Forelimb muscle (tissue), 1 donor: ENCODE measurements at places on chromosomes 6 and 20. TPM values are rescaled to one million over a fixed set of nuclear protein-coding genes. Genes with fewer than 3 reads are reported as not detected.

POU5F1 gene
- polyA plus RNA-seq = 0.56 TPM

GNL1 gene
- polyA plus RNA-seq = 52.6 TPM

SEMG1 gene
- polyA plus RNA-seq = not detected

CTCFL gene
- polyA plus RNA-seq = 0.22 TPM

GMNN gene
- 15.7 TPM for polyA plus RNA-seq

TSHZ2 gene
- polyA plus RNA-seq = 9.0 TPM

ARHGAP40 gene
- not detected for polyA plus RNA-seq

SIM1 gene
- polyA plus RNA-seq = 3.9 TPM

- no peak for DNase-seq
These were observed 43.6 kb upstream of the SLC4A11 start for GRCh38 chr20:3282271-3283221.

- no peak for DNase-seq
These were observed 643.2 kb downstream of the DHX35 start for GRCh38 chr20:39605361-39605760.

DNA sequence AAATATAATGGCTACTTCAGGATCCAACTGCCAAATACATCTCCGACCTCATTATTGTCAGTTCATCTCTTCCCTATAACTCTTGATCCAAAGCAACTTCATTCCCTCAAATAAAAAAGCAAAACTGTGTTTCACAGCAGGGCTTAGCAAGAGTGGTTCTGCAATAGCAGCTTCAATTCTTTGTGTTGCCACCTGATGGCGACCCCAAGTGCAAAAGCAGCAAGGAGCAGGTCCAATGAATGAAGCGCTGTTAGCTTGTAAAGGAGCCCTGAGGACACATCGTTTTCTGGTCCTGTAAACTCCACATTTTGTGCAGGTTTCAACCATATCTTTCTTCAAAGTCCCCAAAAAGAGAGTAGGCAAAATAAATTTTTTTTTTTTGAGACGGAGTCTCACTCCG lies 19.6 kb downstream of the RTN4IP1 start:
- DNase-seq = no peak

GRCh38 chr6:40299681-40300080 lies 287.5 kb downstream of the LRFN2 start:
- no peak for DNase-seq

GRCh38 chr20:17617212-17617867 lies 47.5 kb downstream of the DSTN start:
- DNase-seq = no peak

GRCh38 chr6:15389084-15389764 lies 143.4 kb downstream of the JARID2 start:
- no peak for DNase-seq

DNA sequence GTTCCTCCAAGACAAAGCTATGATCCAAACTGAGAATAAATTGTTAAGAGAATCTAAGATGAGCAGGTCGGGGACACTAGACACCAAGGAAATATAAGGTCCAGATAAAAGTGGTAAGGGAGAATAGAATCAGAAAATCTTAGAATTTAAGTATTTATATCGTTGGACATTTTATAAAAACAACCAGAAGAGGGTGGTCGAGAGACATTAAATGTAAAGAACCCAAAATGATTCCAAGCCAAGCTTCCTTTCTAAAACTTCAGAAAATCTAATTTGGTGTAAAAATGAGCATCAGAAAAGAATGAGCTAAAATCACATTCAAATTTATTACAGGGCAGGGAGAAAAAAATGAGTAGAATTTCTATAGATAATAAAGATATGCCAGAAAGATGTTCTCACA lies 97.8 kb upstream of the OGFRL1 start:
- peak; percentile 8 for DNase-seq

- DNase-seq = no peak
These were observed 28.7 kb downstream of the GNAS start for GRCh38 chr20:58880994-58881752.

DNA sequence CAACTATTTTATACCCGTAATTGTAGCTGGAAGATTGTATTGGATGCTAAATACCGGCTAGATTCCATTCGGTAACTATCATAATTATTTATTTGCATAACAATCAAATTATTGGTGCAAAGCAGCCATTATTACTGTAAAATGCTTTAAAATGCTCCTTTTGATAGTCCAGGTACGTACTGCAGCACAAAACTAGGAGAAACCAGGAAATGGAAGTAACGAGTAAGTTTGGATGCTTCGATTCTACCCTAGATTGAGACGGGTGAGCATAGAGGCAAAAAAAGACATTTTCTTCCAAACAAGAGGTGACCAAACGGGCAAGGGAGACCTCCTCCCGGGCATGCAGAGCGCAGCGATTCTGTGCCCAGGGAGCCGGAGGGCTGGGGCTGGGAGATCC lies 469 bp upstream of the XRN2 start:
- DNase-seq = peak; percentile 1

DNA sequence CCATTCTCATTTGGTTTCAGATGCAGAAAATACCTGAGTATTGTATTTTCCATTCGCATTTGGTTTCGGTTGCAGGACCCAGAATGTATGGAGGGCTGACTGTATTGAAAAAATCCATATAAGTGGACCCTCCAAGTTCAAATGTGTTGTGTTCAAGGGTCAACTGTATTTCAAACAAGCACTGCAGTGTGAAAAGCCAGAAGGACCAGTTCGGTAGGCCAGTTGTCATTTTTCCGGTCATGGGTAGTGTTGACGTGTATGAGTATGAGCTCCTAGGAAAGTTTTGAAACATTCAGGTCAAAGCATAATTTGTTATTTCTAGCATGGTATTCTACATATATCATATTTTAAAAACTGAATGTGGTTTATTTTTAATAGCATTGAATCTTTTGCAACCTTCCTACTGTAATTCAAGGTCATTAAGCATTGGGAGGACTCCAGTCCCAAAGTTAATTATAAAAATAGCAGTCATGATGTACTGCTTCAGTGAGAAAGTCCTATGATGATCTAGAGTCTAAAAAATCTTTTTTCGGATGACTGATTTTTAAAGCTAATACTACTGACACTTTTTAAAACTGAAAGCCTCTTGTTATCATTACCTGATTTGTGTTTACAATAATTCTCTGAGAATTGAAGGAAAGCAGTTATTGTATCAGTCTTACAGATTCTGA lies 18.9 kb downstream of the NHSL1 start:
- no peak for DNase-seq

DNA sequence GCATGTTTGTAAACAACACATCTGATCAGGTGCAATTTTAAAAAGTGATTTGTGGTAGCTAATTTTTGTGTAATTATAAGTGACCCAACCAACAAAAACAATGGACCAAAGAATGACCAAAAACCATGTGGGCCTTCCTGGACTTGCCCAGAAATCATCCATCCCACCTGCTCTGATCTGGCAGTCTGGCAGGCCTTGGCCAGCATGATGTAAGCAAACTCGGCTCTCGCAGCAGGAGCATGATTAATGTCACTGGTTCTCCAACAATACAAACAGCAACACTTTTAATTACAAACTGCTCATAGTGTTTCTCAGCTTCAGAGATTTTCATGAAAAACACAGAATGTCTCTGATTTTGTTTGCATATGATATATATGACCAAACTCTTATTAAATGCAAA lies 16.1 kb downstream of the TP53INP2 start:
- DNase-seq = no peak

DNA sequence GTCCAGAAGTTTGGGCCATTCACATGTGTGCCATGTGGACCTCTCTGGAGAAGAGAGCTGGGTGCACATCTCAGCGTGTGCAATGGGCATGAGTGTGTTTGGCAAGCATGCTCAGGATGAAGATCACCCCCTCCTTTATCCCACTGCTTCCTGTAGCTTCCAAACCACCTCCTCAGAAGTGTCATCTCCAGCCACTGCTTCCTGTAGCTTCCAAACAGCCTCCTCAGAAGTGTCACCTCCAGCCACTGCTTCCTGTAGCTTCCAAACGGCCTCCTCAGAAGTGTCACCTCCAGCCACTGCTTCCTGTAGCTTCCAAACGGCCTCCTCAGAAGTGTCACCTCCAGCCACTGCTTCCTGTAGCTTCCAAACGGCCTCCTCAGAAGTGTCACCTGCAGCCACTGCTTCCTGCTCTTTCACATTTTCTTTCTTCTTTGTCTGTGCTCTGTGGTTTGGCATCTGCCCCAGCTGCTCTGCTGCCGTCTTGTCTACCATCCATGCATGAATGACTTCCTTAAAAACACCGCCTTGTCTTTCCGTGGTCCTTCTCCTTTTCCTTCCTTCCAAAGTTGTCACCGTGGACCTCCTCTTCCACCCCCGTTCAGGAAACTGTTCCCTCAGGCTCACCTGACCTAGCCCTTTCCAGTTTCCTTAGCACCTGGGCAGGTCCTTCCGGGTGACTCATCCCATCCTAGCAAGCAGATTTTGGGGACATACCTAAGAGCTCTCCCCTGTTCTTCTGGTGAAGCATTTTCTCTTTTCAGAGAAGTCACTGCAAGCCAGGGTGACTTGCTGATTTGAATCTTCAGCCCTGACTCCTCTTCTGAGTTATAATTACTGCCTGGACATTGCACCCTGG lies 43.5 kb upstream of the TIAM2 start:
- DNase-seq = no peak
